ENCODE measurements at places on chromosomes 3 and 15.

GRCh38 chr3:76824658-76825240 lies 215.2 kb upstream of the ROBO2 start:
- DNase-seq, result no peak

- DNase-seq, result no peak
Observed at GRCh38 chr15:84572231-84572630, 28.6 kb upstream of the ZSCAN2 start.

- no peak for DNase-seq
Observed at GRCh38 chr3:124584245-124584551, 146.1 kb upstream of the UMPS start.

DNA sequence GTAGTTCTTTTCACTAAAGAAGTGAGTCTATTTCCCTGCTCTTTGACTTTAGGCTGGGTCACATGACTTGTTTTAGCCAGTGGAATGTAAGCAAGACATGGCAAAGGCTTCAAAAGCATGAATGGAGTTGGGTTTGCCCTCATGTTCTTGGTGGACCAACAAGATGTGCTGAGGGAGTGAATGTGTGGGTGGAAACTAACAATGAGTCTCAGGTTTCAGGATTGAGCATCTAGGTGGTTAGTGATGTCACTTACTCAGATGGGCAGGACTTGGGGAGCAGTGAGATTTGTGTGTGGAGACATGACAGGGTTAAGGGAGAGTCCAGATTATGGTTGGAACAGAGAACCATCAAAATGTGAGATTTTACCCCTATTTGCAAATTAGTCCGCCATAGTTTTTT lies 181.4 kb upstream of the UBE2E1 start:
- no peak for DNase-seq

- no peak for DNase-seq
Observed at GRCh38 chr3:89488800-89489580, 381.6 kb downstream of the EPHA3 start.

- no peak for DNase-seq
Observed at GRCh38 chr3:194156095-194156494, 20.1 kb downstream of the HES1 start.

DNA sequence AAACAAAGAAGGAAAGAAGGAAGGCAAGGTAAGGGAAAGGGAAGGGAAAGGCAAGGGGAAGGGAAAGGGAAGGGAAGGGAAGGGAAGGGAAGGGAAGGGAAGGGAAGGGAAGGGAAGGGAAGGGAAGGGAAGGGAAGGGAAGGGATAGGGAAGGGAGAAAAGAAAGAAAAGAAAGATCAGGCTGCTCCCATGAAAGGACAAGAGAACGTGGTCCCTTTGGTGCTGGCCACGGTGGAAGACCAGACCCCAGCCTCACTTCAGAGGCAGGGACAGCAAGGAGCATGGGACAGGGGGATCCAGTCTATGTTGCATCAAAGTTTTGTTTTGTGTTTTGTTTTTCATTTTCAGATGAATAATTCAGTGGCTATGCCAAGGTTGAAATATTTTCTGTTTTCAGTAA lies 111.4 kb upstream of the IGF1R start:
- no peak for DNase-seq

DNA sequence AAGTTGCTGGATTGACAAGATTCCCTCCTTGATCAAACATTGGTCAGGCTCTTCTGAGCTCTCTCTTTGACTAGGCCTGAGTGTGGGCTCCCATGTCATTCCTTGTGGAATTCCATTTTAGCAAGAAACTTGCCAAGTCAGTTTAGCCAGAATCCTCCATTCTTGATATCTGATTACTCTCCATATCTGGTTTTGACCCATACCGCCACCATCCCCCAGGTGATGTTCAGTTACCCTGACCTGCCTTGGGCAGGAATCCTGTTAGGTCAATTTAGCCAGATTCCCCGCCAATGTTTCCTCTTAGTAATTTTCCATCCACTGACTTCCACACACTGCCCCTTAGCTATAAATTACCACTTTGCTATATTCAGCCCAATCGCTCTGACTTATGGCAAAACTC lies 1.0 kb upstream of the PCCB start:
- no peak for DNase-seq

DNA sequence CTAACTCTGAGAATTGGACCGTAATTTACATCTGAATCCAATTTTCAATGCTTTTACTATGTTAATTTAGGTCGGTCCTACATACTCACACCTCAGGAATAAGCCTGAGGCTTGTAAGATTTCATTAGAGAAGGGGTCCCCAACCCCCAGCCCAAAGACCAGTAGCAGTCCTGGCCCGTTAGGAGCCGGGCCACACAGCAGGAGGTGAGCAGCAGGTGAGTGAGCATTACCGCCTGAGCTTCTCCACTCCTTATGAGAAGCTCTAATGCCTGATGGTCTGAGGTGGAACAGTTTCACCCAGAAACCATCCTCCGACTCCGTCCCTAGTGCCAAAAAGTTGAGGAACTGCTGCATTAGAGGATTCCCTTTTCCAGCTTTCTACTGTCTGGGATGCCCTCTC lies 757.3 kb downstream of the SI start:
- DNase-seq, result no peak

DNA sequence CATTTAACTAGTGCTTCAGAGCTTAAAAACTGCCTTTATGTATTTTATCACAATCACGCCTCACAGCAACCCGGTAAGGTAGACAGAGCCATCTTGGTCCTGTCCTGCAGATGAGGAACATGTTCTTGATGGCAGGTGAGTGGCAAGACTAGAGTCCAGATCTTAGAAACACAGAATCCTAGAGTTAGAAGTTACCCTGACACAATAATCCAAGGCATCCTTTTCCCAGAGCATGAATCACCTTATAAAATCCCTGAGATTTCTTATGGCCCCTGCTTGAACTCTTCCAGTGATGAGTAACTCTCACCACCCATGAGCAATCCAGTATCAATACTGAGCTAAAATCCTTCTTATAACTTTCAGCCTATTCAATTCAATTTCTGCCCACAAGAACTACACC lies 16.9 kb downstream of the POPDC2 start:
- no peak for DNase-seq

- DNase-seq, result no peak
Observed at GRCh38 chr3:158789592-158789991, 12.3 kb upstream of the MFSD1 start.

GRCh38 chr15:31799715-31800321 lies 230.5 kb upstream of the CHRNA7 start:
- DNase-seq, result no peak

GRCh38 chr3:85255949-85256348 lies 297.2 kb downstream of the CADM2 start:
- no peak for DNase-seq

DNA sequence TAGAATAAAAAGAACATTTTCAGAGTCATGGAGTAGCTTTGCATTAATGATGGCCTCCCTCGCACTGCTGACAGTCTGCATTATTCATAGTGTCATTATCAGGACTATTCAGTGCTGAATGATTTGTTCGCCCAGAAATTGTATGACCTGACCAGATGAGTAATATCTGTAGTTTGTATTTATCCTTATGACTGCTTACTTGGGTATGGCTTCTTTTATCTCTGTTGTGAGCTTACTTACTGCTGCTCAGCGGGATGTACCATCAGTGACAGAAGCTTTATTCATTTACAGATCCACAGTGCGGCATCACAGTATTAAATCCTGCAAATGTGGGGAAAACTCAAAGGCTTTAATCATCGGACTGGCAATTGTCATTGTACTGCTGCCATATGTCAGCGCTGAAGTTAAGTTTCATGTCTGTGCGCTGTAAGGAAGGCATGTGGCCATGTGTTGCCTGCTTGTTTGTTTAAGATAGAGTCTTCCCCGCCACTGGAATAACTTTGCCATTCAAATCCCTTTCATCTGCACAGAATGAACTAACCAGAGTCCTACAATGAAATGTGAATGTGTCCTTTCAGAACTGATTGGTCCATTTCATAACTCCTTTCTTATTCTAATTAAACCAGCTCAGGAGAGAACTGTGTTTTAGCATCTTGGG lies 262.2 kb downstream of the CHL1 start:
- no peak for DNase-seq

DNA sequence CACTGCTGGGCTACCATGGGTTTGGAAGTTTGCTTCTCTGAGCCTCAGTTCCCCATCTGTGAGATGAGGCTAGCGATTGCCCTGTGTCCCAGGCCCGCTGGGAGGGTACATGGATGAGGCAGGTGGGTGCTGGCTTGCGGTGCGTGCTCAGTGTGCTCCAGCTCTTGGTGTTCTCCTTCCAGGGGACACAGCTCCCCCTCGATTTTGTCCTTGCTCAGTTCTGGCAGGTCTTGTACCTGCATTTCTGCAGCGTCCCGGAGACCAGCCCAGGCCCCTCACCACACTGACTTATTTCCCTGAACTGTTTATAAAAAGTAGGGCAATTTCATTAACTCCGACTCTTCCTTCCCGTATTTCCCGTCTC lies 95.4 kb downstream of the TBC1D2B start:
- DNase-seq, result no peak

GRCh38 chr15:43218908-43219706 lies 1.7 kb downstream of the EPB42 start:
- no peak for DNase-seq

DNA sequence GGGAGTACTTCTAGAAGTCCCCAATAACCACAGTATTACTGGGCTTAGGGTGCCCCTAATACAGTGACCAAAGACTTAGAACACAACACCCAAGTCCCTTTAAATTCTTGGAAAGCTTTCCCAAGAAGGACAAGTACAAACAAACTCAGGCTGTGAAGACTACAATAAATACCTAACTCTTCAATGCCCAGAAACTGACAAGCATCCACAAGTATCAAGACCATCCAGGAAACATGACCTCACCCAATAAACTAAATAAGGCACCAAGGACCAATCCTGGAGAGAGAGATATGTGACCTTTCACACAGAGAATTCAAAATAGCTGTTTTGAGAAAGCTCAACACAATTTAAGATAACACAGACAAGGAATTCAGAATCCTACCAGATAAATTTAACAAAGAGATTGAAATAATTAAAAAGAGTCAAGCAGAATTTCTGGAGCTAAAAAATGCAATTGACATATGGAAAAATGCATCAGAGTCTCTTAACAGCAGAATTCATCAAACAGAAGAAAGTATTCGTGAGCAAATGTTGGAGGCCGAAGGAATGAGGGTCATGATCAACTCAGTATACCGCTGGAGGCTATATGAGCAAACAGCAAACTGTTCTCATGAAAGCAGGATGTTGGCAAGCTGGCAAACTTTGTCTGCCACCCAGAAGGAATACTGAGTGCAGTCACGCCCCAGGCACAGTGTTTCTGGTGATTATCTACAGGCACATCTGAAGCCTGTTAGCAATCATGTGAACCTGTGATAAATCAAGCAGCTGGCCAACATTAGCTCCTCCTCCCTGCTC lies 87.0 kb upstream of the NECTIN3 start:
- DNase-seq, result no peak

DNA sequence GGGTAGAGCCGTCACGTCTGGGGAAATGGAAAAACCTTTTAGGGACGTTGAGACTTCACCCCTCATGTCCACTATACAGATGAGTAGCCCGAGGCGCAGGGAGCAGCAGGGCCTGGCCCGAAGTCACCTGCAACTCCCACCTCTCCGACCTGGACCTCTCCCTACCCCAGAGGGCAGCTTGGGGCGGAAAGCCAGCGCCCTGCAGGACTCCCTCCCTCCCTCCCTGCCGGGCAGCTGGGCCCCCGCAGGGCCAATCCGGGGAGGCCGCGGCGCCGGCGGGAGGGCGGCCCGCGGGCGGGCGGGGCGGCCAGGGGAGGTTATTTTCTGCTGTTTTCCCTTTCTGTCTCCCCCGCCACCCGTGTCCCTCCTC lies 2.0 kb downstream of the WNT7A start:
- no peak for DNase-seq

- no peak for DNase-seq
Observed at GRCh38 chr3:177681156-177681555, 483.9 kb upstream of the TBL1XR1 start.

- no peak for DNase-seq
Observed at GRCh38 chr15:36982430-36982829, 117.9 kb downstream of the MEIS2 start.

- DNase-seq, result no peak
Observed at GRCh38 chr3:48137425-48137999, 50.7 kb downstream of the CDC25A start.

DNA sequence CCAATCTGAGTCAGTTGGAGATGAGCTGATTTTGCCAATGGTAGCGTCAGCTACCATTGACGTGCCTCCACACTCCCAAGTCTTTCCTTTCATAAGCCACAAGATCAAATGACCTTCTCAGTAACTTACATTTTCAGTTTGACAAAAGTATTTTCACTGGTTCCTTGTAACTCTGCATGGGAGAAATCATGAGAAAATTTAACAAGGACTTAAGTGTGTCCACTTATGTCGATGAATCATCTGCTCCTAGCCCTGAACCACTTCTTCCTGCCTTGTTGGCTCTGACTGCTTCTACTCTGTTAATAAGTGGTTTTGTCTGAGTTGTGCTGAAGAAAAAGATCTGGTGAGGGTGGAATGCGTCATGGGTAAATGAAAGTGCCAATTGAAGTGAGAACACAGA lies 101.2 kb downstream of the NFKBIZ start:
- peak; percentile 24 for DNase-seq

GRCh38 chr15:37995461-37996347 lies 61.3 kb downstream of the TMCO5A start:
- no peak for DNase-seq

GRCh38 chr3:128426128-128426921 lies 40.4 kb downstream of the DNAJB8 start:
- DNase-seq, result peak; percentile 43

GRCh38 chr15:62482785-62483429 lies 317.8 kb upstream of the C2CD4B start:
- no peak for DNase-seq

- DNase-seq, result no peak
Observed at GRCh38 chr3:86594838-86595237, 396.1 kb downstream of the VGLL3 start.

GRCh38 chr3:152402695-152403451 lies 134.1 kb downstream of the MBNL1 start:
- no peak for DNase-seq
